Naive thymus-derived CD8-positive, alpha-beta T cell (primary cell): ENCODE measurements at places on chromosomes 4 and X. TPM values are rescaled to one million over a fixed set of nuclear protein-coding genes. Genes with fewer than 3 reads are reported as not detected.

DNA sequence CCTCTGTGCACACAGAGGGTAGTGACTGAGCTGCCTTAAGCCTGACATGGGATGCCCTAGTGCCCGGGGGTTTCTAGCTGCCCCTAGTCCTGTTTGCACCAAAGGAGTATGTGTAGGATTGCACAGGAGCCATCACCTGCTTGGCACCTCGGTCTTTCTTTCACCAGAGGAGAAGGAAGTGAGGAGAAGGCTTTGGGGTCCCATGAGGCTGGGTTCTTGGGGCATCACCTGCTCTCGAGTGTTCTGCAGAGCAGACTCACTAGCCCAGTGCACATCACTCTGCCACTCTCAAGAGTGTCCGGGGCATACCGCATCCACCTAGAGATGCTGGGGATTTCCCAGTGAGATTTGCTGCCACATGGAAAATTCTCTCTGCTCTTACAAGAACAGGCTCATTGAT lies 40.5 kb upstream of the GPR78 start:
- H3K36me3 ChIP-seq: no peaks in the 10 kb centered on the region
- peaks cover 8% of the 10 kb centered on the region for H3K27me3 ChIP-seq
- DNase-seq: no peak
- H3K4me1 ChIP-seq: no peaks in the 10 kb centered on the region
- no peak overlapping the region for H3K27ac ChIP-seq
- H3K4me3 ChIP-seq: no peak overlapping the region

DNA sequence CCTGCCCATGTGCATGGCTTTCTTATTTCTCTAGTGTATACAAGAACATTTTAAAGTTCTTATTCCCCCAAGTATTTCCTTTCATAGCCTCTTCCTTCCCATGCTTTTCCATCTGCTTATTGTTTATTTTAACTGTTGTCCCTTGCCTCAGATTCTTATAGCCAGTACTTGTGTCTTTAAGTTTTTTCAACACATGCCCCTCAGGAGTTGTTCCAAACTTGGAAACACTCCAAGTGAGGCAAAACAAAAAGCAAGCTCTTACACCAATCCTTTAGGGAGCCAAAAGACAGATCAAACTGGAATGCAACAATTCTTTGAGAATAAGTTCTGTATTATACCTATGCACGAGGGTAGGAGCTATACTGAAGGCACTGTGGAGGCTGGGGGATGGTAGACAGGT lies 222.0 kb upstream of the STK26 start:
- no peak for DNase-seq
- H3K27ac ChIP-seq: no peak overlapping the region
- no peaks in the 10 kb centered on the region for H3K27me3 ChIP-seq
- no peak overlapping the region for H3K4me3 ChIP-seq

DNA sequence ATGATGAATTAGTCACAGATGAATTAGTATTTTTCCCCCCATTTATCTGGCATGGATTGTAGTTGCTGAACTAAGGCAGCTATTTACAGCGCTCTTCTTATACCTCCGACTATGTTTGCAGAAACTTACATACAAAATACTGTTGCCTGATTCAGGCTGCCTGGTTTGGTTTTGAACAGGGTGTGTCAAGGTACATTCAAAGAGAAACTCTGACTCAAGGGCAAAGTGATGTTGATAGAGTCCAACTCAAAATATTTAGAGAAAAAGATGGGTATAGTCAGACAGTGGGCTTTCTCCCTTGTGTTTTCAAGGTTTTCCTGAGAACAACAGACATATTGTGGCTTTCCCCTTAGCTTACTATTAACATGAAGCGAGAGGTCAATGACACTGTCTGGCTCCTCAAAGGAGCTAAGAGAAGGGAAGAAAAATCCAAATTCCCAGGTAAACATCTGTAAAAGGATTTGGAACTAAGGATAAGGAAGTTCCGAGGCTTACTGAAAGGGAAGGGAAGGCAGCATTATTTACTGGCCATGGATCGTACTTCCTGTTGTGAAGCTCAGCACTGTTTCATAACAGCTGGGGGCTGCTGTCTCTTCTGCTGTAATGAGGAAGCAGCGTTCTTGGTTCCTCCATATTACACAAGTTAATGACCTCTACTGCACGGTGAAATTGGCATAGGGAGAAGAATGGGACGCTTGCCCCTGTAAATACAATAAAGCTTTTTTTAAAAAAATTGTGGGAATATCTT lies 30.9 kb downstream of the FAM9C start:
- no peaks in the 10 kb centered on the region for H3K36me3 ChIP-seq
- H3K4me1 ChIP-seq: peaks cover 59% of the 10 kb centered on the region
- no peak for DNase-seq
- peak overlapping the region; percentile 45 for H3K27ac ChIP-seq

DNA sequence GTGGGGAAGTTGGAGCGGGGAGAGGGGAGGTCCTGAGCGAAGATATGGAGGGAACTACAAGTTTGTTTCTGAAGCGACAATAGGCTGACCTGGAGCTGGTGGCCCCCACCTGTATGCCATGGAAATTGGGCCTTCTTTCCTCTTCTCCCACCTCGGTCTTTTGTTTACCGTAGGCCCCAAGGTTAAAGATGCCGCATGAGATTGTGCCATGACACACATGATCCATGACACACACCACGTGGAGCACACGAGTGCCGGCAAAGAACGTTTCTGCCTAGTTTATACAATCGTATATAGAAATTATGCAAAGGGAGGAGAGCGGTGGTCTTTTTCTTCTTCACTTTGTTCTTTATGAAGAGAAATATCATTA lies 408 bp downstream of the TMEM33 start:
- no peaks in the 10 kb centered on the region for H3K36me3 ChIP-seq
- no peaks in the 10 kb centered on the region for H3K27me3 ChIP-seq
- peaks cover 44% of the 10 kb centered on the region for H3K4me1 ChIP-seq
- no peak for DNase-seq

DNA sequence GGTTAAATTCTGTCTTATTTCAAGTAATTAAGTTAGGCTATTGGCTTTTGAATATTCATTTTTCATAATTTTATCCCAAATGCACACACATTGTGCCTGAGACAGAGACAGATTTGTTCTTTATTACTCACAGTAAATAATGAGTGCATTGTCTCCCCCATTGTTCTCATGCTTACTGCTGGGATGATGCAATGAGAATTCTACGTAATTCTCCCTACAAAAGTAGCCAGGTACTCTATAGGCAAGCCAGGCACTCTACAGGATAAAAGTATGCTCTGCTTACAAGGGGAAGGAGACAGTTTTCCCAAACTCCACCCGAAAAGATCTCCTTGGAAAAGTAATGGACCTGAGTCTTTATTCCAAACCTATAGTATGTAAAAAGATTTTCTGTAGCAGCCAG lies 1890.7 kb upstream of the PCDH10 start:
- H3K4me1 ChIP-seq: no peaks in the 10 kb centered on the region
- H3K27me3 ChIP-seq: no peaks in the 10 kb centered on the region
- H3K4me3 ChIP-seq: no peak overlapping the region
- no peak for DNase-seq
- H3K36me3 ChIP-seq: no peaks in the 10 kb centered on the region
- no peak overlapping the region for H3K27ac ChIP-seq

GRCh38 chrX:11688201-11688600 lies 22.5 kb upstream of the ARHGAP6 start:
- peaks cover 6% of the 10 kb centered on the region for H3K27me3 ChIP-seq
- DNase-seq: no peak
- peaks cover 5% of the 10 kb centered on the region for H3K36me3 ChIP-seq
- H3K4me1 ChIP-seq: no peaks in the 10 kb centered on the region
- H3K4me3 ChIP-seq: no peak overlapping the region

GRCh38 chr4:25234390-25235370 lies 847 bp downstream of the PI4K2B start:
- peaks cover 12% of the 10 kb centered on the region for H3K36me3 ChIP-seq
- no peaks in the 10 kb centered on the region for H3K27me3 ChIP-seq
- peaks cover 48% of the 10 kb centered on the region for H3K4me1 ChIP-seq
- H3K27ac ChIP-seq: peak overlapping the region; percentile 95
- DNase-seq: peak; percentile 41

- H3K4me3 ChIP-seq: no peak overlapping the region
- no peaks in the 10 kb centered on the region for H3K36me3 ChIP-seq
- DNase-seq: no peak
- H3K27ac ChIP-seq: no peak overlapping the region
- H3K4me1 ChIP-seq: no peaks in the 10 kb centered on the region
Observed at GRCh38 chr4:168797194-168797593, 212.9 kb downstream of the CBR4 start.

- no peaks in the 10 kb centered on the region for H3K36me3 ChIP-seq
- H3K4me3 ChIP-seq: peak overlapping the region; percentile 67
- DNase-seq: peak; percentile 62
- H3K27ac ChIP-seq: peak overlapping the region; percentile 93
- peaks cover 48% of the 10 kb centered on the region for H3K4me1 ChIP-seq
Observed at GRCh38 chrX:39855748-39856129, 242.0 kb downstream of the BCOR start.

DNA sequence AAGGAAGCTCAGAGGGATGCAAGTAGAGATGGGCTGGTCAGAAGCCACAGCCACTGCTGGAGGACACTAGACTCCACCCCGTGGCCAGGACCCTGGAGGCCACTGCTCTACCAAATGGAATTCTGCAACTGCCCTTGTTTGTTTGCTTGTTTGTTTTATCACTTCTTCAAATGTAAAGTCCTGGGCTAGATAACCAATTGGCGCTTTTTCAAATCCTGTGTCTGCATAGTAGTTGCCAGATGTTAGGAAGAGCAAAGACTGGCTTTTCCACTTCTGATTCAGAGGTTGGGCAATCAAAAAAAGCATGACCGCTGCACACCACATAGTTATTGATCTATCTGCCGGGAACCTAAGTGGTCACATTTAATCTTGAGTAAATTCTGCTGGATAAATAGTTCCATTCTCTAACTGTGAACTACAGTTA lies 255.2 kb upstream of the SFRP2 start:
- DNase-seq: no peak
- H3K4me3 ChIP-seq: no peak overlapping the region
- no peaks in the 10 kb centered on the region for H3K36me3 ChIP-seq
- H3K27me3 ChIP-seq: peaks cover 32% of the 10 kb centered on the region
- H3K4me1 ChIP-seq: no peaks in the 10 kb centered on the region
- H3K27ac ChIP-seq: no peak overlapping the region

- no peaks in the 10 kb centered on the region for H3K27me3 ChIP-seq
- H3K4me1 ChIP-seq: no peaks in the 10 kb centered on the region
- no peak for DNase-seq
Observed at GRCh38 chrX:152343306-152343705, 107.8 kb downstream of the GABRA3 start.

GRCh38 chrX:67328476-67328875 lies 215.3 kb upstream of the AR start:
- H3K4me1 ChIP-seq: peaks cover 2% of the 10 kb centered on the region
- no peak overlapping the region for H3K27ac ChIP-seq
- no peak overlapping the region for H3K4me3 ChIP-seq
- no peaks in the 10 kb centered on the region for H3K36me3 ChIP-seq
- DNase-seq: no peak
- H3K27me3 ChIP-seq: no peaks in the 10 kb centered on the region

DNA sequence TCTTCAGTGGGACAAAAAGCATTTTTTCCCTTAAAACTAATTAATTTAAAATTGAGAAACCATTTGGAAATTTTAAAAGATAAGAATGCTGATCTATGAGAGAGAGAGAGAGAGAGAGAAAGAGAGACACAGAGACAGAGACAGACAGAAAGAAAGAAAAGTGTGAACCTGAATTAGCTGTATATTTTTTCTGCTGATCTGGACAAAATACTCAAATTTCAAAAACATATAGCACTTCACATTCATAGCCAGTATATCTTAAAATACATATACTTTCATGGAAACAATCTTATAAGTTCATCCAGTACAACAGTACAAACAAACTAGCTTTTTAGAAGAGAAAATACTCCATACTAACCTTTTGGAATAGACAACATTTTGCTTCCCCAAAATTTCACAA lies 18.4 kb downstream of the ENOX2 start:
- peaks cover 9% of the 10 kb centered on the region for H3K4me1 ChIP-seq
- H3K4me3 ChIP-seq: no peak overlapping the region
- H3K27ac ChIP-seq: no peak overlapping the region
- no peaks in the 10 kb centered on the region for H3K27me3 ChIP-seq
- no peaks in the 10 kb centered on the region for H3K36me3 ChIP-seq
- no peak for DNase-seq

GRCh38 chr4:119526786-119527550 lies 101.6 kb downstream of the PDE5A start:
- no peak overlapping the region for H3K4me3 ChIP-seq
- no peaks in the 10 kb centered on the region for H3K4me1 ChIP-seq
- H3K27me3 ChIP-seq: no peaks in the 10 kb centered on the region
- DNase-seq: no peak
- H3K36me3 ChIP-seq: peaks cover 32% of the 10 kb centered on the region
- H3K27ac ChIP-seq: no peak overlapping the region

GRCh38 chr4:45944000-45944399 lies 179.9 kb downstream of the GABRG1 start:
- H3K27ac ChIP-seq: no peak overlapping the region
- H3K36me3 ChIP-seq: no peaks in the 10 kb centered on the region
- DNase-seq: no peak
- no peak overlapping the region for H3K4me3 ChIP-seq
- H3K4me1 ChIP-seq: no peaks in the 10 kb centered on the region

DNA sequence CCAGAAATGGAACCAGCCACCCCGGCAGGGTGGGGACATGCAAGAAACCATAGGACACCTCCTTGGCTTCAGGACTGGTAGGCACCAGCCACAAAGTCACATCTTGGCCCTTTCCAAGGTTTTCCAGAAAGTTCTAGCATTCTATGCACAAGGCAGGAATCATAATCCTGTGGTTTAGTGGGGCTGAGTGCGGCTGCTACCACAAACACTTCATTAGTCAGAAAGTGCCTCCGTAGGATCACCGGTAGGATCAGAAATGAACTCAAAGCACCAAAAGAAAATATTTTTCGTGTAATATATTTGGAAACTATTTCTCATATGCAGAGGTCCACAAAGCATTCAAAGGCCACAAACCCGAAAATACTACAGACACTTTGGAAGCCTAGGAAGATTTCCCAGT lies 191.7 kb downstream of the PTTG2 start:
- no peak overlapping the region for H3K4me3 ChIP-seq
- H3K27me3 ChIP-seq: peaks cover 3% of the 10 kb centered on the region
- H3K36me3 ChIP-seq: no peaks in the 10 kb centered on the region
- peaks cover 39% of the 10 kb centered on the region for H3K4me1 ChIP-seq

- no peaks in the 10 kb centered on the region for H3K27me3 ChIP-seq
- no peaks in the 10 kb centered on the region for H3K4me1 ChIP-seq
- H3K4me3 ChIP-seq: no peak overlapping the region
- no peak for DNase-seq
- H3K27ac ChIP-seq: no peak overlapping the region
Observed at GRCh38 chr4:22029803-22030202, 81.2 kb upstream of the KCNIP4 start.

GRCh38 chrX:18946157-18946556 lies 37.8 kb downstream of the PHKA2 start:
- no peak overlapping the region for H3K27ac ChIP-seq
- no peaks in the 10 kb centered on the region for H3K4me1 ChIP-seq
- H3K4me3 ChIP-seq: no peak overlapping the region
- no peaks in the 10 kb centered on the region for H3K27me3 ChIP-seq
- DNase-seq: no peak

Gene WAS
- total RNA-seq: 99.7 TPM

Gene PROM1
- not detected for total RNA-seq

Gene PPP1R3F
- 21.8 TPM for total RNA-seq

Gene GRIA2
- total RNA-seq: not detected

Gene ASB12
- total RNA-seq: 0.29 TPM

Gene SPANXC
- not detected for total RNA-seq

Gene LINC00632
- not detected for total RNA-seq

Gene XKRX
- 1.8 TPM for total RNA-seq

Gene DNAAF6
- not detected for total RNA-seq

Gene CFP
- total RNA-seq: 16.9 TPM

Gene BRS3
- total RNA-seq: not detected
